ENCODE measurements at places on chromosomes 5 and 9.

DNA sequence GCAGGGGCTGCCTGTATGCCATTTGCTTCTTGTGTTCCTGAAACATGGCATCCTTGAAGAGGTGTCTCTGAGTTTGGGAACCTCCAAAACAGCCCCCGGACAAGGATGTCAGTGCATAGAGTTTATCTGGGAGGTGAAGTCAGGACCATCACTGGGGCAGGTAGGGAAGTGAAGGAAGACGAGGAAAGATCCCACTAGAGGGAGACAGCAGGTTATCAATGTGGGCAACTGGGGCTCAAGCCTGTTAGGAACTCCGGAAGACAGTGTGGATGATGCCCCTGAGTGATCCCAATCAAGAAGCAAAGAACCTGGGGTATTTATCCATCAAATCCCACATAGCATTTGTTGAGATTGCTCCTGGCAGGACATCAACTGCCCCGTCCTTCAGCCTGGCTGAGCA is 233.1 kb downstream of the AGTPBP1 start:
- DNase-seq: no peak

DNA sequence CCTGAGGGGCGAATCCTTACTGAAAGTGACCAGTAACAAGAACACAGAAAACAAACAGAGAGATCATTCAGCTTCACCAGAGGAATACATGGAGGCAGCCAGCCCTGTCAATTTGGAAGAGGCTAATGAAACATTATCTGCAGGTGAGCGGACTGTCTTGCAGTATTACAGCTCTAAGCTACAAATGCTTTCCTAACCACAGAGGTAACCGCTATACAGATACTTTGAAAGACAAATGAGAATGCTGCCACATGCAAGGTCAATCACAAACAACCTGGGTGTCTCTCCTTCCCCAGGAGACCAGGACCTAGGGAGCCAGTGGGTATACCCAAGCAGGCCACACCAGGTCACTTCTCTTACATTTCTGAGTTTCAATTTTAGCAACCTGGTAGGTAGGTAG is 30.2 kb downstream of the EFNA5 start:
- no peak for DNase-seq

DNA sequence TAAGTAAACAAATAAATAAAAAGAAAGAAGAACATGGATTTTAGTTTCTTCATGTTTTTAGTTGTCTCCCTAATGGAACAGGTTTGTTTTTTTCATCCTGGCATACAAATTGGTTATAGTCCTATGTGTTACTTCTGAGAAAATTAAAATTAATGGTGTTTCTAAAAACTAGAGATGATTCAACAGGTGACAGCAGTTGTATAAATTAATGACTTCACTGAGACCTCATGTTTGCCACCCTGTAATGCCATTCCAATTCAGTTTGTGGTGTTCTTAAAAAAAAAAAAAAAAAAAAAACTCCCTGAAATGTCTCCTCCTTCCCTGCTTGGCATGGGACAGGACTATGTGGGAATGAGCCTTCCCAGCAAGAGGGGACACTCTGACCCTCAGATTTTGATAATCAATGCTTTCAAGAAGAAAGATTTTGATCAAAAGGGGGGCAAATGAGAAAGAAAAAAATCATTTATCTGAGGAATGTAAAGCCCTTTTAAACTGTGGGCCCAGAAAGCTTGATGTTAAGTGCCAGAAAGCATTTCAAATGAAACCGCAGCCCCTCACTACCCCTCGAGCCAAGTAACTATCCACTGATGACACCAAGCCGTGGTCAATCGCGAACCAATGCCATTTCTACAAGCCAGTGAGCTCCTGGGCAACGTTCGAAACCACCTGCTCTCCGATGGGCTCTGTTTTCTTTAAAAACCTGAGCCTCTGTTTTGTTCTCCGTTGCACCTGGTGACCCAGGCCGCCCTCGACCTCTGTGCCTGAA is 941 bp downstream of the EXD3 start:
- DNase-seq: no peak

- DNase-seq: no peak
Observed at GRCh38 chr5:67510204-67510603, 313.6 kb upstream of the CD180 start.

DNA sequence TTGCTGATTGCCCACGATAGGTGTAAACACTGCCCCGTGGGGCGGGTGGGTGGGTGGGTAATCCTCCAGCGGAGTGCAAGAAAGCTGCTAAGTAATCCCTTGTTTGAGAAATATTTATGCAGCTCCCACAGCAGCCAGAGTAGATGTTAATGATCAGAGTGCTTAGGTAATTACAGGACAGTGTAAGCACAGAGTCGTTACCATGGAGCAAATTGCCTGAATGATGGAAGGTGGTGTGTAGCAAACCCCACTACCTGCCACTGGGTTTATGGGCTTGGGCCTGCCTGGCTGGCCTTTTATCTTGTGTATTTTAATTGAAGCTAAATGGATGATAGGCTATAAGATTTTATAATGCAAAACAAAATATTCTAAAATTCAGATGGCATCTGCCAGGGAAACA is 110.0 kb downstream of the COL5A1 start:
- DNase-seq: no peak

- no peak for DNase-seq
Observed at GRCh38 chr5:80608731-80609130, 38.7 kb upstream of the ANKRD34B start.

- no peak for DNase-seq
Observed at GRCh38 chr5:33925278-33925677, 10.9 kb upstream of the RXFP3 start.

DNA sequence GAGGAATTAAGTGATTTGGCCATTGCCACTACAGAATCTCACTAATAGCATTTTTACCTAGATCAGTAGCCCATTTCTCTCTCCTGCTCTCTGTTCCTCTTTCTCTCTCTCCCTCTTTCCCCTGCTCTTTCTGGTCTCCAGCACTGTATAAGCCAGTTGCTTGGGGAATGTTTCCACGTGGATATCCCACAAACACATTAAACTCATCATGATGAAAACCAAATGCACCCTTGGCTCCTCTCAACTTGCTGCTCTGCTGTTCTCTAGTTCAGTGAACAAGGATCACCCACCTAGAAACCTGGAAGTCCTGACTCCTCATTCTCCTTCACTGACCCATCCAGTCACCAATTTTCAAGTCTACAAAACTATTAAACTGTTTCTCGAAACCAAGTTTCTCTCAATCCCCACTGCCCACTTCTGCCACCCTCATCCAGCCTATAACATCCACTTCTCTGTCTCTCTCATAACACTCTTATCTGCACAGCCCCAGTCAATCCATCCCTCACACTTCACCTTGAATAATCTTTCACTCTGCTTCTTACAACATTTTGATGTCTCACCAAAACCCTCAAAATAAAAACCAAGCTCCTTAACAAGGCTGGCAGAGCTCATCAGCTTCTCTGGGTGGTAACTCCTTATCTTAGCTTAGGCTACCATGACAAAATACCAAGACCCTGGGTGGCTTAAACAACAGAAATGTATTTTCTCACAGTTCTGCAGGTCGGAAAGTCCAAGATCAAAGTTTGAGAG is 79.3 kb downstream of the ARL15 start:
- no peak for DNase-seq

Data from T-helper 22 cell (primary cell).